ENCODE measurements at places on chromosomes 2 and 18.
A peak's percentile ranks its signal among the peaks of the same experiment; 100 is the strongest.

DNA sequence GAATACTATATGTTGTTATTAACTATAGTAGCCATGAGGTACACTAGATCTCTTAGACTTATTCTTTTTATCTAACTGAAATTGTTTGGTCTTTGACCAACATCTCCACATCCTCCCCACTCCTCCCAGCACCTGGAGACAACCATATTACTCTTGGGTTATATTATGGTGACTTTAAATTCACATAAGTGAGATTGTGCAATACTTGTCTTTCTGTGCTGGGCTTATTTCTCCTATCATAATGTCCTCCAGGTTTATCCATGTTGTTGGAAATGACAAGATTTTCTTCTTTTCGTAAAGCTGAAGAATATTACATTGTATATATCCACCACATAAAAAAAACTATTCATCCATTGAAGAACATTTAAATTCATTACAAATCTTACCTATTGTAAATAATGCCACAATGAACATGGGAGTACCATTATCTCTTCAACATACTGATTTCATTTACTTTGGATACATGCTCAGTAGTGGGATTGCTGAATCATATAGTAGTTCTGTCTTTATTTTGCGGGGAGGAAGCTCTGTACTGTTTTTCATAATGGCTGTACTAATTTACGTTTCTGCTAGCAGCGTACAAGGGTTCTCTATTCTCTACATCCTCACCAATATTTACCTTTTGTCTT lies 159.2 kb upstream of the SCN7A start:
- no peak for DNase-seq

GRCh38 chr2:65383541-65384488 lies 48.6 kb downstream of the SPRED2 start:
- DNase-seq: no peak

DNA sequence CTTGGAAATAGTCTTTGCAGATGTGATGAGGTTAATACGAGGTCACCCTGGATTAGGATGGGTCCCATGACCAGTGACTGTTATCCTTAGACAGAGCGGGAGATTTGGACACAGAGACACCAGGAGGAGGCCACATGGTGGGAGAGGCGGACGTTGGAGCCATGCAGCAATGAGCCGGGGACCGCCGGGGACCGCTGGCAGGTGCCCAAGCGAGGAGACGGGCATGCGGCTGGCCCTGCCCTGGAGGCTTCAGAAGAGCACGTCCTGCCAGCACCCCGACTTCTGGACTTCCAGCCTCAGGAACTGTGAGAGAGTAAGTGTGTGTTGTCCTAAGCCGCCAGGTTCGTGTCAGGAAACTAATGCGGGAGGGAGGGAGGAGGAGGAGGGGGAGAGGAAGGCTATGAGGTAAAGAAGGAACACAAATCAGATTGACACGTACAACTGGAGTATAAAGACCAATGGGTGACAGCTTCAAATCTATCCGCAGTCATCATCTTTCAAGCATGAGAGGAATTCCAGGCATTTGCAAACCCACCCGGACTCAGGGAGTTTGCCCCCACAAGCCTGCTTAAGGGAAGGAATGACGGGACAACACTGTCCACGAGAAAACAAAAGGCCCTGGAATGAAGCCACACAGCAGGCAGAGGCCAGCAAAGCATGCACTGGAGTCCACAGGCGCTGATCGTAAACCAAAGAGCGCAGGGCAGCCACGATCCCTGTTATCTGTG lies 11.6 kb upstream of the BOK start:
- peak; percentile 68 for DNase-seq

DNA sequence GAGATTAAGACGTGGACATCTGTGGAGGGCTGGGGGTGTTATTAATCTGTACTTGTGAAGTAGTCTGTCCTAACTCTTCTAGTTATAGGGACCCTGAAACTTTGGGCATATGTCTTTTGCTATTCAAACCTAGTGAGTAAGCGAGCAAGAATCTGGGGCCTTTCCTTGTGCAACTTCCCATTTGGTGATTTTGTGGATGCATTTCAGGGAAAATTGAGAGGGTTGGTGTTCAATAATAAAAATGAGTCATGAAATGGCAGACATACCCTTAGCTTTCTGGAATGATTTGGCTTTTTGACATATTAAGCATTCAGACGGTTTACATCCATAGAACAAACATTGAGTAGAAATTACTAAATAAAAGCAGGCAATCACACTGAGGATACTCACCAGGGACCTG lies 17.0 kb downstream of the COL4A4 start:
- DNase-seq: no peak

- no peak for DNase-seq
Measured at GRCh38 chr2:27708666-27709065, 45.0 kb downstream of the SLC4A1AP start.

DNA sequence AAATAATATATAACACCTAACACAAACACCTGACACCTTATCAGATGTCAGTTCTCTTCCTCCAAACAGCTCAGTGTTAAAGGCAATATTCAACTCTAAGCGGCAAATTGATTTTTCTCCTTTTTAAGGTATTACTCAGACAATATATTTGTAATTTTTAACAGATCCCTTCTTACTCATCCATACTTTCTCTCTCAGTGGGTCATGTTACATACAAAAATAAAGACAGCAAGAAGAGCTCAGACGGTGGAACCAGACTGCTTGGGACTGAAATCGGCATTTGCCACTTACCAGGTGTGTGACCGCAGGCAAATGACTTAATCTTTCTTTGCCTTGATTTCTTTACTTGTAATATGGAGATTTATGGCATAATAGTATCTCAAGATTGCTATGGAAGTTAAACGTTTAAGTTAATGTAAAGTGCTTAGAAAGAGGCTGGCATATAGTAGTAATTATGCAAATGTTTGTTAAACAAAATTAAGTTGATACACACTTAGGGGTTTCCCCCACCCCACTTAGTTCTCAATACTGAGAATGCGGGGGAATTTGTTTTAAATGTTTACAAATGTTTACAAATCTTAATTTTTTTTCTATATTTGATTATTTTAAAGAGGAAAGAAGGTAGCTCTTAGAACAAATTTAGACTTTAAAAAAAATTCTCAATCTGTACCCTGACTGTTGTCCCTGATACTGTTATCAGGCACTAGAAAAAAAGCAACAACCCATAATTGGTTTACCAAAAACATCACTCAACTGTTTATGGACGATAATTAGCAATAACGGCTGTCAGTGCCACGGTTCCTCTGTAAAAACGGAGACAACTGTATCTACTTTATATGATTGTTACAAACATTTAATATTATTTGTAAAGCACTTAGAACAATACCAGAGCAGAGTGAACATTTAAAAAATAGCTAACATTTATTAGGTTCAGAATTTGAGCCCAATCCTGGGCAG lies 25.6 kb downstream of the MAP3K2 start:
- no peak for DNase-seq

Data from H7 (cell line).